Activated naive CD8-positive, alpha-beta T cell treated with anti-CD3 and anti-CD28 coated beads, Interleukin-2, amount 50 U/mL, for 24 hours (primary cell): ENCODE measurements at places on chromosomes 13 and 19.

GRCh38 chr13:92843549-92843948, 383.1 kb upstream of the GPC6 start:
- no peak for DNase-seq

DNA sequence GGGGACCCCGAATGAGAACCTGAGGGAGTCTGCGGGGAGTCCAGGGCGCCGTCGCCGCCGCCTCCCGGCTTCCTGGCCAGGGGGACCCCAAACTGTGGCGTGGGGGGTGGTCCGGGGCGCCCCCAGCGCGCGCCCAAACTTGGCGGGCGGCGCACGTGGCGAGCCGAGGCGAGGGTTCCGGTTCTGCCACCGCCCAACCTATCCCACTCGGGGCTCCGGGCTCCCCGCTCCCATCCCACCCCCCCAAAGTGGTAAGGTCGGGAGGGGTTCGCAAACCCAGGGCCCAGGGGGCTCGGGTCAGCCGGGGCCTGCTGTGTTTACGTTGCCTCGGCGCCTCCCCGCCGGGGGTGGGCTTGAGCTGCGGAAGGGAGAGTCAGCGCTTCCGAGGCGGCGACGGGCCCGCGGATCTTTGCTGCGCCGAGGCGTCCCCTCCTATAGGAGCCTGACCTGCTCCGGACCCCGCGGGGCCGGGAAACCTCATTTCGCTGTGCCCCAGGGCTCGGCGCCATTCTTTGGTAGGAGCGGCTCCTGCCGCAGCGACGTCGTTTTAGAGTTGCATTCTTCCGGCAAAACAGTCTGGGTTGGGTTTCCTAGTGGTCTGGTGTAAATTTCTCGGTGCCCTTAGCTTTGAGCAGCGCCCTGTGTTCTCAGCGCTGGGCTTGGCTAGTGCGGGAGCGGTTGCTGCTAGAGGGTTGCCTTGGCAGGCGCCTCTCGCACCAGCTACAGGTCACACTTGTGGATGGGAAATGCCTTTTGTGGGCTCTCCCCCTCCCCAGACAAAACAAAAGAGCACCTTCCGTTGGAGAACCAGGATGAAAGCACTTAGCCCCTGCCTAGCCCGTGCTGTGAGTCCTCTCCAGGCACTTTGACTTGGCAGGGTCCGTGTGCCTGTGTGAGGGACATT, 1.2 kb downstream of the DAZAP1 start:
- DNase-seq, result peak; percentile 63

- DNase-seq, result no peak
Measured at GRCh38 chr13:39918620-39919236, 263.3 kb downstream of the COG6 start.

DNA sequence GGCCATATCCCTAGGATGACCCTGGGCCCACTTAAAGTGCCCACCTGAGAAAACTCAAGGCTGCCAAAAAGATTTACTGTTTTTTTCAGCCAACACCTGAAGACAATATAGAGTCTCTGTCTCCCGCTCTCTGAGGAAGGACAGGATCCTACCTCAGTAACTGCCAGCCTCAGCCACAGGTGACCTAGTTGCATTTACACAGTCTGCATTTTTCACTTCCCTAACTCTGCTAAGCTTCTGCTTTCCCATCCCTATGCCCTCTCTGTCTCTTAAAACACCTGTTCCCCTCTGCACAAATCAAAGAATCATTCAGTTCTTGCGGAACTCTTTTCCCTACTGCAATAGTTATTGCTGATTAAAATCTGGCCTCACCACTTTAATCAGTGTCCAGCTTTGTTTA, 609.5 kb downstream of the UQCRFS1 start:
- DNase-seq, result no peak

GRCh38 chr13:63075126-63075525, 1659.5 kb upstream of the PCDH20 start:
- DNase-seq, result no peak

GRCh38 chr13:62333466-62333865, 917.8 kb upstream of the PCDH20 start:
- DNase-seq, result no peak

DNA sequence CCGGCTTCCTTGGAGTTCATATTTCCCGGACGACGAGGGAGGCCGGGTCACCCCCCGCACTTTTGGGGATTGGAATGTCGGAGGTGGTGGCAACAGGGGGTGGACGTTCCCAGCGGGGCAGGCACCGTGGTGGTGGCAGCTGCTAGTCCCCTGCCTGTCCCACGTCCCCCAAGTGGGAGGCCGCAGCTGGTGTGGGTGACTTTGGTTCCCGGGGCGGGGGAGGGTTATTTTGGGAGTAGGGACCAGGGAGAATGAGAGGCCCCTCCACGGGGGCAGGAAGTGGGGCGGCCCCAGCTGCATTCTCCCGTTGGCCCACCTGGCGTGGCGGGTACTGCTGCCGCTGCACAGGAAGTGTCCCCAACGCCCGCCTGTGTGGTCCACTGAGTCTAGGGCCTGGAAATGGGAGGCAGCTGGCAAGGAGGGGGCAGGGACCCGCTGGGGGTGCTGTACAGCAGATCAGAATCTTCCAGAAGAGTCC, 11.1 kb upstream of the PLIN3 start:
- peak; percentile 24 for DNase-seq

DNA sequence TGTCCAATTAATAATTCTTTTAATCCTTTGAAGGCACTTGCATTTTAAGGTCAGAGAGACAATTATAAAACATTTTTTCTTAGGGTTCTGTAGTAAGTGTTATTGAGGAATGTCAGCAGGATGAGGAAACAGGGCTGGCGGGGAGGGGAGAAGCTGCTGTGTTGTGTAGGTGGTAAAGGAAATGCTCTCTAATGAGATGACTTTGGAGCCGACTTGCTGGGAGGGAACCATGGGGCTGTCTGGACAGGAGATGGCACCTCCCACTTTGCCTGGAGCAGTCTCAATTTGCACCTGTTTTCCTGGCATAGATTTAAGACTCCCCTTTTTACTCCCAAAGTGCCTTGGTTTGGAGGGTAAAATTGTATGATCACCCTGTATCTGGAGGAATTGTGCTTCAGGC, 230.4 kb downstream of the ATP8A2 start:
- no peak for DNase-seq

DNA sequence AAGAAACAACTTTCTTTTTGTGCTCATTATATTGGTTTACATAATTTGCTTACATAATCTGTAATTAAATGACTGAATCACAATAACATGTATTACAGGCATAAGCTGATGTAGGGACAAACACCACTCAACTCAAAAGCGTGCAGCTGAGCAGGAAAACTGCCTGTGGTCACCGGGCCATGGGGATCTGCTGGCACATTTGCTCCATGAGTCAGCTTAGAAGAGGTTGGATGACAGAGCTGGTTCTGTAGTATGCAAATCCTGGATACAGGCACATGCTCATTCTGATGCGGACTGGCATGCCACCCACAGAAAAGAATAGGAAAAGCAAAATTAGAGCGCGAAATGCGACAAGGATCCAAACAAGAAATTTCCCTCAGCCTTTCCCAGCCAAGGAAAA, 128.6 kb downstream of the USP12 start:
- DNase-seq, result no peak

GRCh38 chr13:110471156-110471832, 90.2 kb downstream of the RAB20 start:
- DNase-seq, result no peak

DNA sequence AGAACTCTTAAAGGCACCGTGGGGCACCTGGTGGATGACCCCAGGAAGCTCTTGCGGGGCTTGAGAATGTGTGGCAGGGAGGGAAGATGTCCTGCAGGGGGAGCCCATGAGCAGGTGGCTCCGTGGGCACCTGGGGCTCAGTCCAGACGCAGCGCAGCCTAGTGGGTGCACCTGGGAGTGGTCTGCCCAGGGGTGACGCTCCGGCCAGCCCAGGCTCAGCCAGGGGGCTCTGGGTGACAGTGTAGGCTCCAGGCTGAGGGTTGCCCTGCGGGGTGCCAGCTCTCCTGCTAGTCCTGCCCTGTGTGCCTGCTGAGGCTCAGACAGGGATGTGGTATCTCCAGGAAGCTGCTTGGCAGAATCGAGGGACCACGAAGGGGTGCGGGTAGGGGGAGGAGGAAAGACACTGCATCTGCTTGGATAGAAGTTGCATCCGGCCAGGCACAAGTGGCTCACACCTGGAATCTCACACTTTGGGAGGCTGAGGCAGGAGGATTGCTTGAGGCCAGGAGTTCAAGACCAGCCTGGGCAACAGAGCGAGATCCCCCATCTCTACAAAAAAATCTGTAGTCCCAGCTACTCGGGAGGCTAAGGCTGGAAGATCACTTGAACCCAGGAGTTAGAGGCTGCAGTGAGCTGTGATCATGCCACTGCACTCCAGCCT, 15.0 kb upstream of the PGLS start:
- DNase-seq, result peak; percentile 90

GRCh38 chr13:40490086-40490758, 176.2 kb downstream of the FOXO1 start:
- peak; percentile 47 for DNase-seq

GRCh38 chr13:89315287-89315686, 1644.1 kb downstream of the SLITRK5 start:
- no peak for DNase-seq

- no peak for DNase-seq
Measured at GRCh38 chr13:21043898-21044297, 17.5 kb downstream of the LATS2 start.
